ENCODE measurements at places on chromosomes 12 and 14. TPM values are rescaled to one million over a fixed set of nuclear protein-coding genes. Genes with fewer than 3 reads are reported as not detected.

DNA sequence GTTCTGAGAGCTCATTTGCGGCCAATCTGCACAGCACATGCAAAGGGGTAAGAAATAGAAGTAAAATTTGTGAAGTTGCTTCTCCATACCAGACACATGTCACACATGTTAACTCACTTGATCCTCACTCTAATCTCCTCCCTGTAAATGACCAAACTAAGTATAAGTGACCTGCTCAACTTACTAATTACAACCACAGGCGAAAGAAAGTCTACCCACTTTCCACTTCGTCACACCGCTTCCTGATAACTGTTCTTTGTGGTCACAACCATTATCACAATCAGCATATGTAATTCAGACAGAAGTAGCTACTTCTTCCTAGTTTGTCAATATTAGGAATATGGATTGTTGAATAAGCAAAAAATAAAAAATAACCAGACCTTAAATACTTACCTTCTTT is 293.7 kb upstream of the CLEC14A start:
- H3K4me3 ChIP-seq: no peak overlapping the region
- H3K36me3 ChIP-seq: no peaks in the 10 kb centered on the region
- H3K4me1 ChIP-seq: peaks cover 60% of the 10 kb centered on the region
- no peak overlapping the region for H3K27ac ChIP-seq

Gene SLC38A4
- total RNA-seq: 0.42 TPM

Gene CBLN3
- 0.80 TPM for total RNA-seq

Gene NDRG2
- 17.1 TPM for total RNA-seq

DNA sequence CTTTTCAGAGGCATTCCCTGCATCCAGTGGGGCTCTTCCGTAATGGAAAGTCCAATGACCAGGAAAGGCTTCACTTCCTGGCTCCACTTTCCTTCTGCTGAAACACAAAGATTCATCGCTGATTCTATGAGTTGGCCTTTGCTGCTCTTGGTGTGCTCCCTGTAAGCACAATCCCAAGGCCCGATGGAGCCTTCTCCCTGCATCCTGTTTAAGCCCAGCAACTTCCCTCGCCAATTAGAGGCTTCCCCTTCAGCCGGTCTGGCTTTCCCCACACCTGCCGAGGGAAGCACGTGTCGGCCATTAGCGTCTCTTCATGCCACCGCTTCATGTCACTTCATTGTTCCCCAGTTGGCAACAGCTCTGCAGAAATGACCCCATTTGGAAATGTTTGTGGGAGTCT is 693.9 kb downstream of the MED13L start:
- H3K36me3 ChIP-seq: no peaks in the 10 kb centered on the region
- DNase-seq: no peak
- no peaks in the 10 kb centered on the region for H3K27me3 ChIP-seq
- no peaks in the 10 kb centered on the region for H3K4me1 ChIP-seq

Gene ART4
- not detected for total RNA-seq

All from A673 (cell line).